ENCODE measurements at places on chromosomes 5 and 9. TPM values are rescaled to one million over a fixed set of nuclear protein-coding genes. Genes with fewer than 3 reads are reported as not detected.

AFAP1L1 gene
- 1.9 TPM for total RNA-seq

TENT4A gene
- 14.5 TPM for total RNA-seq

CDKN2B gene
- total RNA-seq: under 0.01 TPM

LRRC14B gene
- 0.54 TPM for total RNA-seq

IFNA8 gene
- not detected for total RNA-seq

ANKRD18A gene
- total RNA-seq: not detected

SYNPO gene
- total RNA-seq: under 0.01 TPM

B4GALT7 gene
- 38.0 TPM for total RNA-seq

MRPS27 gene
- total RNA-seq: 83.2 TPM

ROR2 gene
- total RNA-seq: 0.27 TPM

IL6ST gene
- total RNA-seq: 17.2 TPM

MLANA gene
- not detected for total RNA-seq

PCDHB12 gene
- total RNA-seq: not detected

MAP1B gene
- 0.54 TPM for total RNA-seq

HRCT1 gene
- not detected for total RNA-seq

SIT1 gene
- total RNA-seq: 0.54 TPM

CYSRT1 gene
- 0.27 TPM for total RNA-seq

FOXD4L3 gene
- total RNA-seq: under 0.01 TPM

PNPLA7 gene
- 11.6 TPM for total RNA-seq

FCN2 gene
- not detected for total RNA-seq

GBGT1 gene
- 54.9 TPM for total RNA-seq

PKD2L2 gene
- under 0.01 TPM for total RNA-seq
